ENCODE measurements at places on chromosomes 5 and 9.

DNA sequence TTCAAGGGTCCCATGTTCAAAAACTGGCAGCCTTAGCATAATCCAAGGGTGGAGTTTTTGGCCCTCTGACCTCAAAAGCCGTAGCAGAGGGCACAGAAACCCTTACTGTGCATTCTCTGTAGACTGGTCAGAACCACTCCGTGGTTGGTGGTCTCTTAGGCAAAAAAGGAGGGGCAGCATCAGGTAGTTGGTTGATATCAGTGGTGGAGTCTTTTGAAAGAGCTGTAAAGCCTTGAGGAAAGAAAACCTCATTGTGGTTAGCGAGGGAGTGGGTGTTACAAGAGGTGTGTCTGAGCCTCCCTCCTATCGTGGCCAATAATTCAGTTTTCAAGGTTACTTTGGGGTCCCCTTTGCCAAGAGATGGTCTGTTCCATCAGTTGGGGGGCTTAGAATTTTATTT, 40.9 kb downstream of the ARHGEF28 start:
- no peak for DNase-seq

GRCh38 chr9:133584167-133584558, 25.0 kb downstream of the FAM163B start:
- DNase-seq: no peak

DNA sequence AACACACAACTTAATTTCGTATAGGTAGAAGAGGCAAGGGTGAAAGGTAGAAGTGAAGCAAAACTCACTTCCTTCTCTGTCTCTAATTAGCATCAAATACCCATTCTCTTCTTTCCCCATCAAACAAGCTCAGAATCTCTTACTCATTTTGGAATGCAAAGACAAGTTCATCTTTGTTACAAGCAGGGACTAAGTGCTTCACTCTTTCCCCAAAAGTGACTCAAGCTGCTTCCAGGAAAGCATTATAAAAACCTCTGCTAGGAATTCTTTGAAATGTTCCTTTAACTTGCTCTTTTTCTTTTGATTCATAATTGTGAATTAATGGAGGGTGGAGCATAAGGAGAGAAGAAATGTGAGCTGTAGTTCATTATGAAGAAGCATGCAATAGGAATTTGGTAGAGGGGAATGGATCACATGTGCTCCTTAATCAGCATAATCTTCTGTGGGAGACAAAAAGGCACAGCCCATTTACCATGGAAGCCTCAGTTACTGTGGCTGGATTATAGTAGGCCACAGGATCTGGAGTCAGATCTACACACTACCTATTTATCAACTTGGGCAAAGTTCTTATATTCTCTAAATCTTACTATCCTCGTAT, 109.5 kb upstream of the DPYSL3 start:
- DNase-seq: no peak

GRCh38 chr9:131358556-131358955, 35.3 kb upstream of the PRRC2B start:
- DNase-seq: no peak

- DNase-seq: peak; percentile 11
These were observed 212.0 kb downstream of the DEPDC1B start for GRCh38 chr5:60487885-60488442.

DNA sequence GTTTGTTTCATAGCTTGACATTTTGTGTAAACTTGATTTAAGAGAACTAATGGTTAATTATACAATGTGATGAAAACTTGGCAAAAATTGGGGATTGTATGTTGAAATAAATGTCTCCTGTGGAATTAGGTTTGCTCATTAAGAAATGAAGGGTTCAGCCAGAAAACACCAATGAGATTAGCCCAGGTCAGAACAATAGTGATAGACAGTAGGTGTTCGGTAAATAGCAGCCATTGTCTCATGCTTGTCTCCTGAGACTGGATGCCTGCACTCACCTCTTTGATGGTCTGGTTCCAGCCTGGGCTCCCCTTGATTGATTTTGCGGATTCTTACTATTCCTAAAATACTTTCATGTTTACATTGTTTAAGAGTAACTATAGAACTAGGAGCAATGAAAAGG, 135.5 kb downstream of the FBN2 start:
- DNase-seq: no peak

DNA sequence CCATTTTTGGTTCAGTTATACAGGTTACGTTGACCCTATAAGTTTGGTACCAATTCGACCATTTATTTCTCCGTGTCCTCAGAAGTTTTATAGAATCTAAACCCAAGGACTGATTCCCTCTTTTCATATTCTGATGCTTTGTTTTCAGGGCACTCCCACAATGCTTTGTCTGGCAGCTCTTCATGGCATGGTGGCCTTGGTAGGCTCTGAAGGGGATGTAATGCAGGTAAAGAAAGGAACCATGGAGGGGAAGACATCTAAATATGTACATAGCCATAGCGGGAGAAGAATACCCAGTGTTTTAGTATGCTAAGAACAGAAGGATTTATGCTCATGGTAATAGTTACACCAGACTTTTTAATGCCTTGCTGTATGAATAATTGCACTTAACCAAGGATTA, 82.7 kb downstream of the HACD4 start:
- DNase-seq: no peak

- no peak for DNase-seq
These were observed 31.3 kb downstream of the FGF1 start for GRCh38 chr5:142654578-142655058.

GRCh38 chr9:3124001-3124400, 280.1 kb upstream of the PUM3 start:
- no peak for DNase-seq

DNA sequence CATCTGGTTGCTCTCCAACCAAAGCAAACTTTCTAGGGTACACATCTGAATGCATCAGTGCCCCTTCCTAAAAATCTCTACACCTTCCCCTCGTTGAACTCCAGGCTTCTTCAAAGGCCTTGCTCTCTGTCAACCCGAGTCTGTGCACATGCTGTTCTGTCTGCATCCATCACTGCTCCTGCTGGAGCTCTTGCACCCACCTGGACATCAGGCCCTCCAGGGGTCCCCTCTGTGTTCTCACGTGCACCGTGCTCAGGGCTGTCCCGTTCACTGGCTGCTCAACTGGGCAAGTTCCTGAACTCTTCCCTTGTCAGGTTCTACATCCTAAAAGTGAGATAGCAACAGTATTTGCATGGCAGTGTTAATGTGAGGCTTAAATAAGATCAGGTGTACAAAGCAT, 62.7 kb upstream of the ANGPTL2 start:
- DNase-seq: no peak

GRCh38 chr9:127950513-127951289, 13.0 kb upstream of the DPM2 start:
- no peak for DNase-seq

GRCh38 chr5:110623874-110624273, 102.6 kb downstream of the TMEM232 start:
- DNase-seq: peak; percentile 17

DNA sequence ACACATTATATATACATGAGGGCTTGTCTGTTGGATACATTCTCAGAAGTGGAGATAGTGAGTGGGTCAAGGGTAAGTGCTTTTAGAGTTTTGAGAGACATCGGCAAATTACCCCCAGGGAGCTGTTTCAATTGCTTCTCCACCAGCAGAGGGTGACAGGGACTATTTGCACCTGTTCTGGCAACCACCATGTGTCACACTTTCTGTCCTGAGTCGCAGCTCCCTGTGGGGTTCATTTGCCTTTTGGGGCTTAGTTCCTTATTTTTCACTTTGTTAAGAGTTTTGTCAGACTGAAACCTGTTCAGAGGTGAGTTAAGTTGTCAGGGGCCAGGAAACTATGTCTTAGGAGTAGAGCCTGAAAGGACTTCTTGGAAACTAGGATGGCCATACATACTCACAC, 20.1 kb upstream of the SLC36A1 start:
- DNase-seq: no peak

DNA sequence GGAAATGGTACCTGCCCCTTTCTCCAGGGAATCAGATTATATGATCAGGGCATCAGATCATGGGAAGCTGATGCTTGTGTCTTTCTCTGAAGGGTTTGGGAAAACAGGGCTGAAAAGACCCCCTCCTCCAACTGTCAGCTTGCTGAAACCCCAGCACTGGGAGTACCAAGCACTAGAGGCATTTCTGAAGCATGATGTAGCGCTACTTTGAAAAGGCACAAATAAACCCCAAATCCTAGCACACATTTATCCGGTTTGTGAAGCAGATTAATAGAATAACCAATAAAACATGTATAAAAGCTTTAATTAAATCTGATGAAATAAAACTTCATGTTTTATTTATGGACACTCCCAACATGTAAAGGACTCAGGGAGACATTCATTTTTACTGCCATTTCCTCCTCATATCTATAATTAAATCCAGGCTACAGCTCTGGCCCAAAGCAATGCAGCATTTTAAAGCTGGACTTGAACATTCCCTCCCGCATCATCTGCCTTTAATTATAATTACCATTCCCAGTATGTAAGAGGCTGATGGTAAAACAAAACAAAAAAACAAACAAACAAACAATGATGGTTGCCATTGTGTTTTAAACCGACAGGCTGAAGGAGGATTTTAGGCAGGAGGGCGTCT, 298.2 kb upstream of the RFX3 start:
- peak; percentile 93 for DNase-seq

- DNase-seq: no peak
These were observed 353.4 kb downstream of the TLE1 start for GRCh38 chr9:81335879-81336421.

DNA sequence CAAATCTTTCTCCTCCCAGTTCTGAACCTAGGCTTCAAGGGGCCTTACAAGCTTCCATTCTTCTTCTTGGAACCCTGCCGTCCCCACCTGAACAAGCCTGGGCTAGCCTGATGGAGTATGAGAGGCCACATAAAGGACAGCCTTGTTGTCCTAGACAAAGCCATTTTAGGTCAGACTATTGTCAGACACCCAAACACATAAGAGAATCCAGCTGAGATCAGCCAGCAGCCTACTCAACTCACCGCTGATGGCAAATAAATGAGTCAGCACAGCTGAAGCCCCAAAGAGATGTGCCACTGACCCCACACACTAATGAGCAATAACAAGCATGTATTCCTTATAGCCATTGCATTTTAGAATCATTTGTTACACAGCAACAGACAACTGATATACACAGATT, 33.8 kb downstream of the SVEP1 start:
- DNase-seq: peak; percentile 29

DNA sequence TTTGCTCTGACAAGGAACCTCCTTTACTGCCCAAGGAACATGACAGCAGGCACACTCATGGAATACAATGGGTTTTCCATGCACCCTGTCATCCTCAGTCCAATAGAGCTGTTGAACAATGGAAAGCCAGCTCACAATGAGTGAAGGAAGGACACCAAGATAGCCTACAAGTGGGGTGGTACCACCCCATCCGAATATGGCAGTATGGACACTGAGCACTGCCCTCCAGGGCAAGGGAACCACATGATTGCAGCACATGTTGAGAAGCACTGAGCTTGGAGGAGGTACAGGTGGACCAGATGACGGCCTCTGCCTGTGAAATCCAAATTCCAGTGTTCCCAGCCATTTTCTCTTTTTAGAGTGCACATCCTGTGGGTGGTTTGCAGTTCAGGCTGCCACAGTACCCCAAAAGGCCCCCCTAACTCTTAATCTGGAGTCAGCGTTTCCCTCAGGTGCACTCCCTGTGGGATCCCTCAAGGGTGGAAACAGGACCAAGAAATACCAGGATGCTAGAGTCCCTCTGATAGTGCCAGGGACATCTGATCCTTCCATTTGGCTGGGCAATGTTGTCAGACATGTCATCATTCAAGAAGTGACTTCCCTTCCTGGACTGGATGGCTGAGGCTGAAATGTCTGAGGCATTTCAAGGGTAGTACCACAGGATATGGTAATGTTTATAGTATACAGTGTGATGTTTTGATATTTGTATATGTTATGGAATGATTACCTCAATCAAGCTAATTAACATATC, 48.9 kb downstream of the SMC2 start:
- no peak for DNase-seq

DNA sequence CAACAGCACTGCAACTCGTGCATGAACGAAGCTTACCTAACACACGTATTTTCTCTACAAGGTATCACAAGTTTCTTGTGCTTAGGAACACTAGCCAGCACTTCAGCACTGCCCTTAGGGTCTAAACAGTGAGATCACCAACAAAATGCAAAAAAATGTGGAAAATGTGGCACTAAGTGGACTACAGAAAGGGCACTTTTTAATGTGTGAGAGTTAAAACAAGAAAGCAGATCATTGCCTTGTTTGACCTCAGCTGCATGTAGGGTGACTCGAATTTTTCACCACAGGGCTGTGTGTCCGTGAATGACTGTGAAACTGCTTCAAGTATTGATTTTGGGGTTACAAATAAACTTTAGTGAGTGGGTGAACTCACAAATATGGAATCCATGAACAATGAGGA, 90.5 kb downstream of the MARCHF3 start:
- DNase-seq: peak; percentile 23

GRCh38 chr5:68172314-68172713, 43.2 kb upstream of the PIK3R1 start:
- no peak for DNase-seq

DNA sequence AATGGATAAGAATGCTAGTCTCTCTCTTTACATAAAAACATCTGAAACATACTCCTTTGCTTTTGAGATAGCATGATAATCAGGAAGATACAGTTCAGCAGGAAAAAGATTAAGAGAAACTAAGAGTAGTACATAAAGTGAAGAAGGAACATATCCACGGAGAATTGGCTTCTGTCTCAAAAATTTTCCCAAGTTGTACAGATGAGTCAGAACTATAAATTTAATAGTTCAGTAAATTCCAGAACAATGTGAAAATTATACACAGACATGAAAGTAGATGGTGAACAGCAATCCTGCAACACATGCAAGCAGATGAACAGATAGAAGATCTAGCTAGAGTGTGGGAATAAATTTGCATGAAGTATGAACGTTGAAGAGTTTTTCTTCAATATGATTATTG, 691.4 kb upstream of the RIOK2 start:
- DNase-seq: peak; percentile 55

DNA sequence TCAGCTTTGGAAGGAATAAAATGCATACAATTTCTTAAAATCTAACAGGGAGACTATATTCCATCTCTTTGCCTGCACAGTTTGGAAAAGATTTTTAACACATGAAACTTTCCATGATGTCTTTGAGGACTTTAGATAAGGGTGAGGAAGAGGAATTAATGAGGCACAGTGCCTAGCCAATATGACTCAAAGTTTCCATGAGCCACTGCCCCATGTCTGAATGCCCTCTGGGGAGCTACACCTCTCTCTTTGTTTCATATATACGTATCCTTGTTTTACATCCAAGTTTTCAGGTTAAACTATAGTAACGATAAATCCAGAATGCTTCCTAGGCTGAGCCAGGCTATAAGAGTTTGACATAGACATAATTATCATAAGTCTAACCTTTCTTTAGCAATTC, 349.3 kb upstream of the TLE4 start:
- no peak for DNase-seq

GRCh38 chr5:149779124-149779465, 49.0 kb downstream of the PPARGC1B start:
- no peak for DNase-seq

- peak; percentile 79 for DNase-seq
These were observed 245.6 kb upstream of the RAI14 start for GRCh38 chr5:34410411-34411139.

GRCh38 chr5:82635561-82636288, 357.6 kb upstream of the RPS23 start:
- peak; percentile 54 for DNase-seq

- DNase-seq: peak; percentile 36
These were observed 53.6 kb downstream of the ASS1 start for GRCh38 chr9:130498298-130498917.

GRCh38 chr9:124501771-124502320, 5.4 kb downstream of the NR5A1 start:
- DNase-seq: no peak

Data from AG10803 (cell line).